ENCODE measurements at places on chromosomes 6 and 20.
A peak's percentile ranks its signal among the peaks of the same experiment; 100 is the strongest.

DNA sequence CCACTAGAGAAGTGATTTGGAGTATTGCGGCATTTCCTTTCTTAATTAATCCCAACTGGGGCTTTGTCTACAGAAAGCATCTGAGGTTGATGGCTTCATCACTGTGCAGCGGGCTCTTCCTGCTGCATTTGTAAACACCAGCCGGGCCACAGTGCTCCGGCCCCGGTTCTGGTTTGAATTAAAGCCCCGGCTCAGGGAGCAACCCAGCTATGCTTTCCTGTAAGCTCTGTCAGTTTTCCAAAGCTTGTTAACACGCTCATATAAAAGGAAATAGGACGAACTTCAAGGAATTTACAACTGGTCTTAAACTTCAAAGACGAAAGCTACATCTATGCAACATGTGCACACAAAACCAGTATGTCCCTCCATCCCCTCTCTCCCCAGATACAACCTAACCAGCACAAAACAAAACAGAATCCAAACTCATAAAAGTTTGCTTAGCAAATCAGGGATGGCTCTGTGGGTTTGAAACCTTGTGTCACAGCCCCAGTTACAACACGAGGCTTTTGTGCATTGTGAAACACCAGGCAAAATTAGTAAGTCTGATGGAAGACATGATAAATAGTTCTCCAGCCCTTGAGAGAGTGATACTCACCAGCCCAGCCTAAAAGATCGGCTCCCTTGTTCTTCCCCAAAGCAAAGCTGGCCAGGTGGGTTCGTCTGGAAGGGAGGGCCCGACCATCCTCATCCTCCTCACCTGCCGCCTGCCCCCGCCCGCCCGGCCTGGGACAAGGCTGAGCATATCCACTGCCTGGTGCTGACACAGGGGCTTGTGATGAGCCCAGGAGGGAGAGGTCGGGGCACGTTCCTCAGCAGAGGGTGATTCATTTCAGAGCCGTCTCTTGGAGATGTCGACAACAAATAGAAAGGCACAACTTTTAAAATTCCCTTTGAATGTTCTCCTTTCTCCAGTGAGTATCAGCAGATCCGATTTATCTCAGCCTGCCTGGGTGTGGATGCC, 197.9 kb downstream of the TFAP2C start:
- DNase-seq, result no peak

- DNase-seq, result no peak
These were observed 9.1 kb downstream of the C6orf52 start for GRCh38 chr6:10685092-10685915.

DNA sequence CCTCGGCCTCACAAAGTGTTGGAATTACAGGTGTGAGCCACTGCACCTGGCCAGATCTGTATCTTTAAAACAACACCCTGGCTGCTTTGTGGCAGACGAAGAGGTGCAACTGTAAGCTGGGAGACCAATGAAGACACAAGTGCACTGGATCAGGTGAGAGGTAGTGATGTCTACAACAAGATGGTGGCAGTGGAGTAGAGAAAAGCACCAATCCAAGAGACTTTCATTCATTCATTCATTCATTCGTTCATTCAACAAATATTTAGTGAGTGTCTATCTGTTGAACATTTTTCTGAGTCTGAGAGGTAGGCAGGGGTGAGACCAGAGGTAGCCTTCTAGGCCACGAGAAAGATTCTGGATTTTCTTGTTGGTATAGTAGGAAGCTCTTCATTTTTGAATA, 36.9 kb upstream of the TTPAL start:
- no peak for DNase-seq

- DNase-seq, result no peak
These were observed 37.8 kb downstream of the FAM184A start for GRCh38 chr6:119040636-119041035.

DNA sequence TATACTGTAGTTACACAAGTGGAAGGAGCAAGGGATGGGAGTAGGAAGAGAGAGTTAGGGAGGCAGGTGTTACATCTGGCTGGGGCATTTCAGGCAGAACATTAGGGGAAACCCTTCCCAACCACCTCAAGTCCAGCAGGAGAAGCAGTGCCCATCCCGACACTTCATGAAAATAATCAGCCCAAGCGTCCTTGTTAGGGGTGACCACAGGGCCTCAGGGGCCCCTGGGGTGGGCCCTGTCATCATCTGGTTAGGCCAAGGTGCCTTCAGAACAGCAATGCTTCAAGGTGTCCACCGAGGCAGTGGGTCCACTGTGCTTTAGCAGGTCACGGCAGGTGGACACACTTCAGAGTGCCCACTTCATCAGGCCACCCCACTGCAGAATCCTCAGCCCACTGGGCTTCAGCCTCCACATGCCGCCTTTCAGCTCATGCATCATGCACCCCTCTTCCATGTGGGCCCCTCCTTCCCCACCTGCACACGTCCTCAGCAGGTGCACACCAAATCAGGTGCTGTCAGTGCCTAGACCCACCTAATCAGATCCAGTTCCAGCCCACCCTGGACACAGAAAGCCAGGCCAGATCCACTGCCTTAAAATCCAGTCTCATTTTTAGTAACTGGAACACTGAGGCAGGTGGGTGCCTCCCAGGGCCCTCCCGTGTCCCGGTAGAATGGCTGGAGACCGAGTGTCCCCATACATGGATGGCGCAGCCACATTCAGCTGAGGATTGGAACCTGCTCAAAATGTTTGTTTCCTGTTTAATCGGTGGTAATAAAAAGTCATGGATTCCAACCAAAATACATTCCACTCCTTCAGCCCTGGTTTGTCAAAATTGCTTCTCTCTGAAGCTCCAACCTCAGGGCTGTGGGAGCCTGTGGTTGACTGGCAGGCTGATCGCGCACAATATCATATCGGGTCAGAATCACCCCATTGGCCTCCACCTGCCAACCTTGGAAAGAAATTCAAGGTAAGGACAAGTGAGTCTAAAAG, 99.5 kb downstream of the ANKRD60 start:
- DNase-seq, result no peak

- DNase-seq, result no peak
These were observed 43.1 kb upstream of the NEDD9 start for GRCh38 chr6:11275598-11275997.

DNA sequence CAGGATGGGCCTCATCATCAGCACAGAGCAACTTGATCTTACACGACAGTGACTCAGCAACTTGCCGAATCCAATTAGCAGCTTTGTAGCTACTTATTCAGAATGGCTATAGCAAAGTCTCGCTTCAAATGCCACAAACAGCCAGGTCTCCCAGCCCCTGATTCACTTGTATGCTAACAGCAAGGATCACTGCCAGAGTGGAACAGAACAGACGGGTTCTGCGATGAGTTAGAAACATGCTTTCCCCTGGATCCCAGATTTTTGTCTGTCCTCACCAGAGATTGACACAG, 254.4 kb downstream of the NRN1 start:
- peak; percentile 76 for DNase-seq

- no peak for DNase-seq
These were observed 87.8 kb downstream of the KIF16B start for GRCh38 chr20:16485401-16485800.

DNA sequence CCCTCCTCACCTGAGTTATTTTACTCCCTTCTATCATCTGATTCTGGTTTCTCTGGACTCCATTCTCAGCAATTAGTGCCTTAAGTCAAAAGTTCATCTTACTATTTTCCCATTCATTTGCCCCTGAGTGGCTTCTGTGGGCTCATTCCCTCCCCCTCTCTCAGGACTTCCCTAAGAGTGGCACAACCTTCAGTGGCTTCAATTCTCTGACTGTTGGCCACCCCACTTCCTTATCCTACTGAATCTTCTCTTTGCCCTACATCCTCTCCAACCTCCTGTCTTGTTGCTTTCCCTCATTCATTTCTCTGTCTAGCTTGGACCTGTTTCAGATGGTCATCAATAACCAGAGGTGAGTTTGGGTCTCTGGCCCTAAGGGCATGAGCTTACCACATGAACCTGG, 61.1 kb upstream of the GLP1R start:
- DNase-seq, result no peak

- DNase-seq, result peak; percentile 84
These were observed 224.5 kb upstream of the AGPAT4 start for GRCh38 chr6:161498359-161498758.

DNA sequence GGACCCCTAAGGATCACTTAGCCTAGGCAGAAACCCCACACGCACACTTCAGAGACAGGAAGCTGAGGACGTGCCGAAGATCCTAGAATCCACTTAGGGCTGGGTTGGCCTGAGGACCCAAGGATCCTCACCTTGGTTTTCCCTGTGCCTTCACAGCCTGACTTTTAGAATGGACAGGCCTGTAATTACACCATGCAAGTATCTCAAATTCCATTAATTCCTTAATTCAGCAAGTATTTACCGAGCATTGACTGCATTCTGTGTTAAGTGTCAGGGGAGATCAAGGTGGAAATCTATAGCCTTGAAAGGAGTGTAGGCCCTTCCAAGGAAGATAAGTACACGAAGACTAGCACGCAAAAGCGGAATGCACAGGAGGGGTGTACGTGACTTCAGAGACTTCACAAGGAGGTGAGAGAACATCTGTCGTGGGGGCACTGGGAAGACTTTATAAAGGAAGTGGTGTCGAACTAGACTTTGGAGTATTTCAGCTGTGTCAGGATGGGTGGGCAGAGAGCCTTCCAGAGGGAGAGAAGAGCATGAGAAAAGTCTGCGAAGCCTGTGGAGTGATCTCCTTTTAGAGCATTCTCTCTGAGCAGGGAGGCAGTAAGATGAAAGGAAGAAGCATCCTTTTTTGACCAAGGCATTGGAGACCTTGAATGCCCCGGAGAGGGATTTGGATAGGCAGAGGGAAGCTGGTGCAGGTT, 4.0 kb downstream of the DSP start:
- DNase-seq, result peak; percentile 15
